Suppressor macrophage treated with lipopolysaccharide for 1 hour (primary cell): ENCODE measurements at places on chromosomes 7 and 10.
A peak's percentile ranks its signal among the peaks of the same experiment; 100 is the strongest.

DNA sequence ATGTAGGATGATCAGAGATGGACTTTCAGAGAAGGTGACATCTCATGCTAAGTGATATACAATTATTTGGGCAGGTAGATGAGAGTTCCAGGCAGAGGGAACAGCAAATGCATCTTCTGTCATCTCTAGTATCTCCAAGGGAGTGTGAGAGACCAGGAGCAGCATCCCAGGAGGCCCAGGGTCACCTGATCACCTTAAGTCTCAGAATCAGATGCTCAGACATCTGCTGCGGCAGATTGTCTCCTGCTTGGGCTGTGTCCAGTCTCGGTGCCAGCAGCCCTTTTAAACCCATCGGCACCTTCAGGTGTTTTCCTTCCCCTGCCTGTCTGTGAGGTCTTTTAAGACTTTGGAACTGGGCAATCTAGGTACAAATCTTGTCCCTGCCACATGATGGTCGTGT lies 690.6 kb downstream of the LRMDA start:
- no peak for DNase-seq

GRCh38 chr7:93985101-93985500 lies 19.1 kb downstream of the BET1 start:
- no peak for DNase-seq

DNA sequence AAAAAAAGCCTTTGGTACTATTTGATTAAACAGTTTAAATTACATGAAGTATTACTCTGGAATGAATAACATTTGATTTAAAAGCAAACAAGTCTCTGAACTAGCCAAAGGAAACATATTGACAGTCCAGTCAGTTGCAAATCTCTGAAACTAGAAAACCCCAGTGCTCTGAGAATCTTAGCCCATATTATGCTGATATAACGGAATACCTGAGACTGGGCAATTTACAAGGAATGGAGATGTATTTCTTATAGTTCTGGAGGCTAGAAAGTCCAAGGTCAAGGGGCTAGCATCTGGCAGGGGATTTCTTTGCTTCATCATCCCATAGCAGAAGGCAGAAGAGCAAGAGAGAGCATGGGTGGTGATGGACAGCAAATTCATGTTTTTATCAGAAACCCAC lies 21.7 kb upstream of the FKBP9 start:
- DNase-seq, result no peak

DNA sequence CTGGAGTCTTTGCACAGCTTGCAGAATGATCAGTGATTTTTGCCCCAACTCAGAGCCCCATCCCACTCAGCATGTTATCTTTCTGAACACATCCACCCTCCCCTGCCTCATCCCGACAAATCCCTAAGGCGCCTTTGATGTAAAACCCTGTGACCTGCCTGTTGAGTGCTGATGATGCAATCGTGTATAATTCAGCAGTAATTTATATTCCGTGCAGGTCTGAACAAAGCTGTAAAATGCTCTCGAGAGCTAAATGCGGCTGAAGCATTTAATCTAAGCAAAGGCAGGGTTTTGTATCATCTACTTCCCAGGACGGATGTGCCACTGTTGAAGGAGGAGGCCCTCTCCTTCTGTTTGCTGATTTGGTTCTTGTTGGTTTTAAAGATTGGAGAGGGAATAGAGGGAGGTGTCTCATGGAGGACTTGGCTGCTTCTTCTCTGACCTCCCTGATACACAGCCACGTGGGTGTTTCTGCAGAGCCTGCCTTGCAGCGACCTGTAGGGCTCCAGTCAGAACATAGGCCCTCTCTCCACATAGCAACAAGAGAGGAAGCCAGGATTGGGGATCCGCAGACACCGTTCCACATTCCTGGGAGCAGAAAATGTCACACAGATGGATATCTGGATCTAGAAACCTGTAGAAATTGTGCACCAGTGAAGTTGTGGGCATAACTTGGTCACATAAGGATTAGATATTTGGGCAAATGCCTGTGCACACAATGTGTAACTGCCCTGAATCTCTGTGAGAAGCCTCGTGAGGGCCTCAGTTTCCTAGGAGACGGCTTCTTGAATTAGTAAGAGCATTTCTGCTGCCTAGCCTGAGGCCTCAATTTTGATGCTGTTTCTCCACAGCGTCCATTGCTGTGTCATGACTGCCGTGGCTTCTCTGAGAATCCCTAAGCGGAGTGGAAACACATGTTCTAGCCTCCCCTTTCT lies 90.2 kb upstream of the AGK start:
- DNase-seq, result no peak

DNA sequence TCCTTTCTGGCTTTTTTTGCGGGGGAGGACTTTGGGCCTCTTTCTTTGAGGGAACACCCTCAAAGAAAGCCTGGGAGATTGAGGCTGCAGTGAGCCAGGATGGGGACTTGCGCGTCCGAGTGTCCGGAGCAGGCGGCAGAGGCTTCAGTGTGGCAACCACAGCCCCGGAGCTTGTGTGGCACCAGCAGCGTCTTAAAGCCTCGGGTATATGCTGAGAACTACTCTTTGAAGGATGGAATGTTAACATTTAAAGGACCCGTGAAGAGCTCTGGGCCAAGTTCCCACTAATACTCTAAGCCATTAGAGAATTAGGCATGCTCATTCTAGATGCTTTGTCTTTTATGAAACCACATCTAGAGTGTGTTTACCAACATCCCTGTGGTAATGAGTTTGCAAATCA lies 168.2 kb downstream of the SEPTIN7 start:
- DNase-seq, result no peak

DNA sequence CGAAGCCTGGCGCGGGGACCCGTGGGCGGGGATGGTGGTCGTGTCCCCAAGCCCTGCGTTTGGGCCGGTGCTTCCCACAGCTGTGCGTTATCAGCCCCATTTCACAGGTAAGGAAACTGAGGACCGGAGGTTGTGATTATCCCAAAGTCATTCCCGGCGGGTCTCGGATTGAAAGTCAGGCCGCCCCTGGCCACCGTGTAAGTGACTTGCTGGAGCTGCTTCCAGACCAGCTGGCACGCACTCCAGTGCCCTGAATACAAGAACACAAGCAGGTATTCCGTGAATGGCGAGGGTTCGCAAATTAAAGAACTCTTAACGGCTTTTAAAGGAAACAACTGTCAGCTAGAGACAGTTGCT lies 675 bp upstream of the ATE1 start:
- DNase-seq, result no peak

DNA sequence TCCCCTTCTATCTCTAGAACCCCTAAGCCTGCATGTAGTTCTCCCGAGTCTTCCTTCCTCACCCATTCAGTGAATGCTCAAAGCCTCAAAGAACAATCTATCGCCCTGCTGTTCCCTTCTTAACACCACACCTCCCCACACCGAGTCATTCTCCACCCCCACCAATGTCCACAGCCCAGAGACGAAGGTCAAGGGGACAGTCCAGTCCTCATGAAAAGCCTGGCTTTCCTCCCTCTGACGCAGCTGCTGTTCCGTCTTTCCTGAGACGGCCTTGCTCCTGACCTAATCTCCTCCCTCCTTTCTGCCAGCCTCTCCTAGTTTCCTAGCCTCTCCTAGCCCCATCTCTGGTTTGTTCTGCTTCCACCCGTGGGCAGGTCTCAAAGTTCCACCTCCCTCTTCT lies 9.2 kb downstream of the MOSPD3 start:
- no peak for DNase-seq

- DNase-seq, result no peak
These were observed 94.4 kb upstream of the HABP2 start for GRCh38 chr10:113458451-113458850.

DNA sequence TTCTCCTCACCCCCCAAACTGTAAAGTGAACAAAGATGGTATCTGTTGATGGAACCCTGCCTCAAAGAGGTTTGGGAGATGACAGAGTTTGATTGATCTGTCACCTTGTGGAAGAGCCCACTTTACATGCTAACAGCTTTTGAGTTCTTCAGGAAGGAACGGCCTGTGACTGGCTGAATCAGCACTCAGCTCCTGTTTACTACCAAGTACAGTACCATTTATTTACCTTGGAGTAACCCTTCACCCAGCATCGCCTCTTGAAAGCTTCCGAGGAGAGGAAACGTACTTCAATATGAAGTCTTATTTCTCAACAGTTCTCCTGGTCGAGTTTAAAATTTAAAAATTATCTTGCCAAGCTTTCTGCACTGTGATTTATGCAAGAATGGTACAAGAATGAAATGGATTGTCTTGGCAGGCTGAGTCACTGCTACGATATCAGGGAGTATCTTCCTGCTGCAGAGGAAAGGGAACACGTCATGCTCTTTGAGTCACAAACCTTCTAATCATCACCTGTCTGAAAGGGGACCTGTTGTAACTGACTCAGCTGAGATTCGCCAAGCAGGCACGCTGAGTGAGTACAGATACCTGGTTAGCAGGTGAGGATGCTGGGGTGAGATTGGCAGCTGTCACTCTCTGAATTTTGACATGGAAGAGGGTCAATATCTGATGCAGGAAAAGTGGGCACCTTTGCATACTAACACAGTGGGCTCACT lies 30.1 kb downstream of the KLF6 start:
- peak; percentile 64 for DNase-seq

DNA sequence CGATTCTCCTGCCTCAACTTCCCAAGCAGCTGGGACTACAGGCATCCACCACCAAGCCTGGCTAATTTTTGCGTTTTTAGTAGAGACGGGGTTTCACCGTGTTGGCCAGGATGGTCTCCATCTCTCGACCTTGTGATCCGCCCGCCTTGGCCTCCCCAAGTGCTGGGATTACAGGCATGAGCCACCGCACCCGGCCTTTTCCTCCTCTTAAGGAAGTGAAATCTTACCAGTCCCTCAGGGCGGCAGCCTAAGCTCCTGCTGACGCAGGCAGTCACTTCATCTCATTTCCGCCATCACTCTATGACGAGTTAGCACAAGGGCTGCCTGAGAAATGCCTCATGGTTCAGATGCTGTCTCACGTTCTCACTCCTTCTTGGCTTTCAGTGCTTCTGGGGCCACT lies 246.0 kb upstream of the SHH start:
- DNase-seq, result no peak

GRCh38 chr7:107972075-107972482 lies 30.9 kb downstream of the LAMB1 start:
- DNase-seq, result peak; percentile 4

- DNase-seq, result peak; percentile 79
These were observed at the start of gene CCL24 for GRCh38 chr7:75813781-75814236. CCL24 (minus strand) TSS chr7:75813806; CDS start chr7:75813715, 91 bp downstream.
